AG10803 (cell line): ENCODE measurements at places on chromosomes 11 and 22.

GRCh38 chr11:111602865-111603610 is 789 bp downstream of the SIK2 start:
- peak; percentile 43 for DNase-seq

DNA sequence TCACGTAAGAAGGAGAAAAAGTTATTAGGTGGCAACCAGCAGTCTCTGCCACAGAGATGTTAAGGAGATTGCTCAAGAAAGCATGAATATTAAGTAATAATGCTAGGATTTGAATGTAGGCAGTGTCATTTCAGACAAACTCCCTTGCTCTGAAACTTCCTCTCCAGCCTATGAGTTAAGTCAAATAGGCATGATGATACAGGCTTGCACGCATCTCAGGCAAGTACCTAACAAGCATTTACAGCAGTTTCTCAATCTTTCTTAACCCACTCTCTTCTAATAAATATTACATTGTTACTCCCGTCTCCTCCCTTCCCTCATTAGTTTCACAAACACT is 72.7 kb downstream of the RAB38 start:
- no peak for DNase-seq

- DNase-seq: peak; percentile 71
Observed at GRCh38 chr22:31346255-31346732, at the start of gene PATZ1. Gene PATZ1, minus strand, starts transcription at chr22:31346346. Its CDS starts 744 bp downstream, at chr22:31345602.

GRCh38 chr11:75214843-75215242 is 25.7 kb upstream of the TPBGL start:
- no peak for DNase-seq

- DNase-seq: no peak
Observed at GRCh38 chr11:18145025-18145424, 12.7 kb downstream of the MRGPRX3 start.

DNA sequence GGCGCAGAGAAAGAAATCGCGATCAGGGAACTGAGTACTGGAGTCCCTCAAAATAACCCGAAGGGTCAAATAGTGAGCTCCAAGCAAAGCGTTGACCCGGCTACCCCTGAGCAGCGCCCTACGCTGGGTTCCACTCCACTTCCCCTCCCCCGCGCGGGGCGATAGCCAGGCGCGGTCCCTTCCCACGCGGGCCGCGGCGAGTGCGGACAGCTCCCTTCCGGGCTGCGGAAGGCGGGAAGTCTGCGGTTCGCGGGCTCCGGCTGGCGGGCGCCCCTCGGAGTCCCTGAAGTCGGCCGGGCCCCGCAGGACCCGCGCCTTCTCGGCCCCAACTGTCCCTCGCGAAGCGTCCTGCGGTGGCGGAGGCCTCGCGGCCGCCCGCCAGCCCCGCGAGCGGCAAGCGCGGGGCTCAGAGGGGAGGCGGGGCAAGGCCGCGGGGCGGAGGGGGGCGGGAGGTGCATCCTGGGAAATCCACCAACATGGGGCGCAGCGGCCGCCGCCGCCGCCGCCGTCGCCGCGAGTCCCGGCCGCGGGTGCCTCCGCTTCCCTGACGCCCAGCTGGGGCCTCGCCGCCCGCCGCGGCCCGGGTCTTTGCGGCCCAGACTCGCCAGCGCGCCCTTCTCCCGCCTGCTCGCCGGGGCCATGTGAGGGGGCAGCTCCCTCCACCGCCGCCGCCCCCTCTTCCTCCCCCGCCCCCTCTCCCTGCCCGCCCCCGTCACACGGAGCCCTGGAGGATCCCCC is at the start of gene QSER1:
Gene QSER1 (plus strand): TSS at position 457 of the 738 bp plus-strand sequence. CDS start 315 bp downstream, outside the sequence.
- peak; percentile 59 for DNase-seq

- DNase-seq: no peak
Observed at GRCh38 chr11:129779342-129779741, 36.3 kb upstream of the TMEM45B start.

GRCh38 chr11:110715541-110715940 is 3.3 kb upstream of the ARHGAP20 start:
- DNase-seq: peak; percentile 31

DNA sequence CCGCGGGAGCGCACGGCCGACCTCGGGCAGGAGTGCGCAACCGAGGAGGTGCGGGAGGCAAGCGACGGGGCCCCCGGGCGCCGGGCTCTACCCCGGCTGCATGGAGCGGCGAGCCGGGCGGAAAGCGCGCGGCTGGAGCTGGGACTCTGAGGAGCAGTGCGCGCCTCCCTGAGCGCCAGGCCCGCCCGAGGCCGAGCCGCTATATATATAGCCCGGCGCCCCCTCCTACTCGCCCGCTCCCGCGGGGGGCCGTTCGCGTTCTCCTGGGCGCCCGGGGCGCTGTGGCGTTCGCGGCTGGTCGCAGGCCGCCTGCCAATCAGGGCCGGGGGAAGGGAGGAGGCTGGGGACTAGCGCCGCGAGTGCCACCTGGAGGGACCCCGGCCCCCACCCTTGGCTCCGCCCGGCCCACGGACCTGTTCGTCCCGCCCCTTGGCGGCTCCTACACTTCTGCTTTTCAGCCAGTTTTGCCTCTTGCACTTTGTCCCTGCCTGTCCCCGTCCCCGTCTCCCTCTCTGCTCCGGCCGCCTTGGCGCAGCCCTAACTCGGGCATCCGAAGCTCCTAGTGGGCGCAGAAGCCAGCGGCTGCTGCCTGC is at the start of gene FGF4:
Gene FGF4 (minus strand): TSS at position 179 of the 593 bp plus-strand sequence. CDS start 257 bp downstream, outside the sequence.
- DNase-seq: no peak

DNA sequence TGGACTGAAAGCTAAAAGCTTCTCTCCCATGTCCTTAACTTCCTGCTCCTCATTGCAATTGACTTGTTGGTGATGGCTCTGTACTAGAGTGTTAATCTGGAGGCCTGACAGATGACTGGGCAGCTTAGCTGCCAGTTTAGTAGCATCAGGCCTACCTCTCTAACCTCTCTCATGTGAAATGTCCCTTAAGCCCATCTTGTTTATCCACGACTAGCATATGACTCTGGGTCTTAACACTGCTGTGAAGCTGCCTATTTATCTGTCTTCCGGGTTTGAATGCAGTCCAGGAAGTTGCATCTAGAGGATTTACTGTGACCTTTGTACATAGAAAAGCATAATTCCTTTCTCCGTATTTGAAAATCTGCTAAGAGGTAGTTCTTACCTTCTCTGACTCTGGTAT is 85.3 kb upstream of the HORMAD2 start:
- DNase-seq: peak; percentile 33

GRCh38 chr11:30710221-30710620 is 124.1 kb upstream of the MPPED2 start:
- peak; percentile 0 for DNase-seq
